ENCODE measurements at places on chromosomes 2 and 18. TPM values are rescaled to one million over a fixed set of nuclear protein-coding genes. Genes with fewer than 3 reads are reported as not detected.

Gene ELP2
- 26.9 TPM for total RNA-seq

Gene IL1B
- total RNA-seq: 0.19 TPM

Gene IL36B
- total RNA-seq: not detected

Gene CRYGC
- not detected for total RNA-seq

- no peak for DNase-seq
These were observed 1305.0 kb downstream of the CNTNAP5 start for GRCh38 chr2:125330133-125330532.

DNA sequence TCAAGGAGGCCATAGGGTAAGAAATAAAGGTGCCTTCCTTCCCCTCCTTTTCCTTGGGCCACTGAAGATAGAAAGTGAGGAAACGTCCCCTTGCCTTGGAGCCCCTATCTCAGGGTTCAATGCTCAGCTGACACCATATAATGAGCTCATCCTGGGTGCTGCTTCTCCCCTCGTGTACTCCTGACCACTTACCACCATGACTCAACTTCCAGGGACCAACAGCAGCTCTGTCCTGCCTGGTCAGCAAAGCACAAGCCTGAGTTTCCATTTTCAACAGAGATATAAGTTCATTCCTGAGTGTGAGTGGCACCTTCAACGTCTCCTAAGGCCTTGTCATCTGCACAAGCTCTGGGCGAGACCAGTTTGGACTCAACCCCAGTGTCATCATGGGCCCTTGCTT is 151.2 kb downstream of the CAPN13 start:
- no peak for DNase-seq

- no peak for DNase-seq
These were observed 36.7 kb upstream of the NEB start for GRCh38 chr2:151770995-151771394.

DNA sequence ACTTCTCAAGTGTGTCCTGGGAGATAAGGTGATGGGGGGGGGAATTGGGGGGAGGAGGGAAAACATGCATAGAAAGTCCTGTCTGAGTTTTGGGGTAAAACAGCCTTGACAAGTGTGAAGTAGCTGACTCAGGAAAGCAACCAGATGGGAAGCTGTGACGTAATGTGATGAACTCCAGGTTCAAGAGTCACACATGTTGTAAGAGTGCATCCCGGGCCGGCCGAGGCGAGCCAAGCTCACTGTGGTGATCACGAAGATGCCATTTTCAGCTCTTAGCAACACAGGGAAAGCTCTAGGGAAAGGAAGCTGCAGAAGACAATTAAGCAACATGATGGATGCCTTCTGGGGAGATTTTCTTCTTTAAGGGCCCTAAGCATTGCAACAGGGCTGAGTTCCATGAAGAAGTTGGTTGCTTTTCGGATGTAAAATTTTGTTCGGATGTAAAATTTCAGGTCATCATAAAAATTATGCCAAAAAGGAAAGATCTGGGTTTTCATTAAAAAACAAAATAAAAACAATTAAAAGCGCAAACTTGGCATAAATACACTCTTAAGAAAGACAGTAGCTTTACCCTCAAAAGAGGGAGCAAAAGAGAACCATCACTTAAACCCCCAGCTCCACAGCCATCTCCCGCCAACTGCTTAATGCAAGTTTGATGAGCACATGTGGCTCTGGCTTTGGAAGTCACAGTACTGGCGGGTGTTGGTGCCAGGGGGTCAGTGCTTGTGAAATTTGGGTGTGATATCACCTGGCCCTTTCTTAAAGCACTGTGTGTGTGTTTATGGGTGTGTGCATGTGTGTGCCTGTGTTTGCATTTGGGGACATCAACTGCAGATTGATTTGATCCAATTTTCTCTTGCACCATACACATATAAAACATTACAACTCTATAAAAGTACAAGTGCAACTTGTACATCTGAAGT is 19.1 kb downstream of the SERTAD2 start:
- DNase-seq: peak; percentile 38

- DNase-seq: no peak
These were observed 30.4 kb downstream of the ANKRD44 start for GRCh38 chr2:197280015-197280702.

- DNase-seq: no peak
These were observed 4.6 kb downstream of the ITGB1BP1 start for GRCh38 chr2:9418746-9419145.

GRCh38 chr2:233193738-233194137 is 57.7 kb upstream of the ATG16L1 start:
- DNase-seq: no peak

- no peak for DNase-seq
These were observed 18.2 kb downstream of the IGFBP2 start for GRCh38 chr2:216651351-216651881.

DNA sequence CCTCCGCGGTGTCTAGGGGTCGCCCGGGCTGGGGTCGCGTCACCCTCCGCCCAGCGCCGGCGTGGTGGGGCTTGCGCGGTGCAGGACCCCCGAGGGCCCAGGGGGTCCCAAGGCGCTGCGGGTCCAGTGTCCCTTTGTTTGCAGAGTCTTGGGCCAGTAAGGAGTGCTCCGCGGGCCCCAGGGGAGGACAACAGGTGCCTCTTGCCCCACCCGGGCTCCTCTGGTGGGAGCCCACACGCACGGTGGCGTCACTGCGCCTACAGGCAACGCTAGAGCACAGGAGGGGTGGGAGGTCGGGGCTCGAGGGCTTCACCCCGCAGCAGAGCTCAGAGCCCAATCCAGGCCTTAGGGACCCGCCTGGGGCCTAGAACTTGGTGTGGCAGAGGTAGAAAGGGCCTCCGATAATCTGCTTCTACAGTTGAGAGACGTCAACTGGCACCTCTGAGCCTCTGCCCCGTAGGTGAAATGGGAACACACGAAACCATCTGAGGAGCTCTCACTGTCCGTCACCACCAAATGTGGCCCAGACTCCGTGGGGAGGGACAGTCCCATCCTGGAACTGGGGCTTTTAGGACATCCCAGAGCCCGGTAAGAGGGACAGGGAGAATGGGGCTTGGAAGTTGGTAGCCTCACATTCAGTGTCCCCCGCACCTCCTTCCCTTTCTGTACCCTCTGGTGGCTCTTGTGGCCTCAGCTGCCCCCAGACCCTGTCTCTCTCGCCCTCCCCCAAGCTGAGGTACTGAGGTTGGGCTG is 1.4 kb downstream of the ARID5A start:
- DNase-seq: no peak

- DNase-seq: no peak
These were observed 141.1 kb upstream of the ALPP start for GRCh38 chr2:232237464-232237863.

GRCh38 chr2:99565227-99565626 is 75.4 kb upstream of the REV1 start:
- DNase-seq: no peak

DNA sequence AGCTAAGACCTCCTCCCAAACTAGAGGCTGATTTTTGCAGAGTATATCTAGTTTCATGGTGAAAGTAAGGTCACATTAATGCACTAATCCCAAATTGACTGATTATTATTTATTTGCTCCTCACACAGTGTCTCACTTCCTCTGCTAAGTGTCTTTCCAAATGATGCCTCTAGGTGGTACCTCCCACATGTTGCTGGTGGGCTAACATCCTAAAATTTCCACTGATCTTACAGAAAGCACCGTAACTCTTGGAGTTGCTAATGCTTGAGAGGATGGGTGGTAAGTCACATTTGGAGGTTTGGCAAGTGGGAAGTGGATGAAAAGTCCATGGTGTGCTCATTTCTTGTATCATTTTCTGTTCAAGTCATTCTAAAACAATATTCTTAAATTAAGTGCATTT is 428.7 kb upstream of the GYPC start:
- no peak for DNase-seq

DNA sequence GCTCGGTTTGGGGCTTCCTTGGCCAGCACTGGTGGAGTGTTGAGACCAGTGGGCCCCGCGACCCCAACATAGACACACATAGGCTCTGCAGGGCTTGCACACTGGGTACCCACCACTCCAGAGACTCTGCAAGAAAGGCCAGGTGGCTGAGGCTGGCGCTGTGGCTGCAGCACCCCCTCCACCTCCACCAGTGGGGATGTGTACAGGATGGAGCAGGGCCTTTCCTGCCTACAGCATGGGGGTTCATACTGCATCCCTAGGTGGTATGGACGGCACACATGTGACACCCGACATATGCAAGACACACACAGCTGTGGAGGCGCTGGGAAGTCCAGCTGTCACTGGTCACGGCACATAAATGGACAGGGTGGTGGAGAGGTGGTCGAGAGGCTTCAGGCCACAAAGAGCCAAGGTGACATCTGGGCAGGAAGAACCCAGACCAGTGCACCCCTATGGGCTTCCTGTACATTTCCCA is 1.3 kb downstream of the RNPEPL1 start:
- DNase-seq: peak; percentile 49

- DNase-seq: no peak
These were observed 9.6 kb downstream of the DCDC2C start for GRCh38 chr2:3712831-3713503.

GRCh38 chr2:241739651-241740050 is 5.2 kb downstream of the D2HGDH start:
- no peak for DNase-seq

DNA sequence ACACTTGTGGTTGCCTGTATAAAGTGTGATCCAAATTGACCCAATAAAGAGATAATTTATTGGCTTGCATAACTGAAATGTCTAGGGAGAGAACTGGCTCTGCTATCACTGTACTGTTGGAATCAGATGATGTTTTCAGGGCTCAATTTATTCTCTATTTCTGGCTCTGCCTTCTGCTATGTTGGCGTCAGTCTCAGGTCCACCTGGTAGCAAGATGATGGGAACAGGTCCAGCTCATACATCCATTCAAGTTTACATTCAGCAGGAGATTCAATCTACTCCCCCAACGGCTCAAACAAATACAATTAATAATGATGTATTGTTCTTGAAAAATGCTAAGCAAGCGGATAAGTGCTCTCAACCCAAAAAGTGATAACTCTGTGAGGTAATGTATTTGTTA is 297.7 kb upstream of the SYT4 start:
- DNase-seq: no peak

GRCh38 chr2:240892356-240892755 is 3.6 kb downstream of the MAB21L4 start:
- DNase-seq: no peak

All from right lobe of liver (tissue), 6 donors.